DMS53 (cell line): ENCODE measurements at places on chromosomes 2 and 18.
A peak's percentile ranks its signal among the peaks of the same experiment; 100 is the strongest.

DNA sequence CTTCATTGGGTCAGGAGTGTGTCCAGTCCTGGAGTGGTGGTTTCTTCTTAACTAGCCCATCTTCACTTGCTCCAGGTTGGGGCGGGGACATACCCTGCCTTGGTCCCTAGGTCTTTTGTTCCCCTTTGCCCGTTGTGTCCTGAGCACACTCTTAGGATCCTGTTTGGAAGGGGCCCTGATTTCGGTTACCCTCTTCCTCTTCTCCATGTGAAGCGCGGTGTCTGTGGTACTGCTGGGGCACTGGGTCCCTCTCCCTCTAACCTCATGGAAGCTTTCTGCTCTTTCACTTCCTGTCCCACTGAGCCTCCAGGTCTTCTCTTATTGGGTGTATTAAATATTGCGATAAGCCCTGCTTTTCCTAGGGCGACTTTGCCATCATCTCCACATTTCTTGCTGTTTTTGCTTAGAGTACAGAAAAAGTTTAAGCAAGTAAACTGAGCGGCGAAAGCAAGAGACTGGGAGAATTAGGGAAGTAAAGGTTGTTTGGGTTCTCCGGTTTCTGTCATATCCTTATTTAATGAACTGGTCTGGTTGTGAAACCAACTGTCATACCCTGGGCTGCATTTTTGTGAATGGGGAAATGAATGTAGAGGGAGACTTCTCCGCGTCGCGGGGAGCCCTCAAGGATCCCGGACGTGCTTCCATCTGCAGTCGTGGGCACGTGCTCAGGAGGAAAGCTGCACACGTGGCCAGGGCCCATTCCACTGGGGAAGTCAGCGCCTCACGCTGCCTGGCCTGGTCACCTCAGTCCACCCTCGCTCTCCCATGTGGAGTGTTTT is 73.8 kb upstream of the B3GNT7 start:
- no peak for DNase-seq

DNA sequence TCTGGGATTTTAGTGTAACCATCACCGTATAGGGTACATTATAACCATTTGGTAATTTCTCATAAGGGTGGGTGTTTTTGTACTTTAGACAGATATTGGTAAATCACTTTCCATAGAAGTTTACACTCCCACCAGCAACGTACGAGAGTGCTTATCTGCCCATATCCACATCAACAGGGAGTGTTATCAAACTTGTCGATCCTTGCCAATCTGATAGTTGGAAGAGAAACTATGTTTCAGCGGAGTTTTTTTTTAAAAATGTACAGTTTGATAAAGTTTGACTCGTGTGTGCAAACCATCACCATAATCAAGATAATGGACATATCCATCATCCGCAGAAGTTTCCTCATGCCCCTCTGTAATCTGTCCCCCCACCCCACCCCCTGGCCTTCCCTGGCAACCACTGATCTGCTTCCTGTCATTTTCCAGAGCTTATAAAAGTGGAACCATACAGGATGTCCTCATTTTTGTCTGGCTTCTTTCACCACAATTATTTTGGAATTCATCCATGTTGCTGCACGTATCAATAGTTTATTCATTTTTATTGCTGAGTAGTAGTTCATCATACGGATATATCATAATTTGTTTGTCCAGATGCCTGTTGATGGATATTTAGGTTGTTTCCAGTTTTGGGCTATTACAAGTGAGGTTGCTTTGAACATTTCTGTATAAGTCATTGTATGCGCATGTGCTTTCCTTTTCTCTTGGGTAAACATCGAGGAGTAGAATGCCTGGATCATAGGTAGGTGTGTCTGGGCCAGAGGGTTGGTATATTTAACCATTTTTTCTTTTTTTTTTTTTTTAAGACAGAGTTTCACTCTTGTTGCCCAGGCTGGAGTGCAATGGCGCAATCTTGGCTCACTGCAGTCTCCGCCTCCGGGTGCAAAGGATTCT is 18.6 kb downstream of the GLI2 start:
- DNase-seq: no peak

DNA sequence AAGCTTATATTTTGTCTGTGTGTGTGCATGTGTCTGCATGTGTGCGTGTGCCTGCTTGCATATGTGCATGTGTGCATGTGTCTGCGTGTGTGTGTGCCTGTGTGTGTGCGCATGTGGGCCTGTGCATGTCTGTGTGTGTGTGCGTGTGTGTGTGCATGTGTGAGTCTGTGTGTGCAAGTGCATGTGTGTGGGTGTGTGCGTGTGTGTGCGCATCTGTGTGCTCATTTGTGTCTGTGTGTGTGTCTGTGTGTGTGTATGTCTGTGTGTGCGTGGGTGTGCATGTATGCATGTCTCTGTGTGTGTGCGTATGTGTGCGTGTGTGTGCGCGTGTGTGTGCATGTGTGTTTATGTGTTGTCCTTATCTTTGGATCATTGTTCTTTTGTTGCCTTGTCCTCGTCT is 56.8 kb downstream of the DSC3 start:
- no peak for DNase-seq

DNA sequence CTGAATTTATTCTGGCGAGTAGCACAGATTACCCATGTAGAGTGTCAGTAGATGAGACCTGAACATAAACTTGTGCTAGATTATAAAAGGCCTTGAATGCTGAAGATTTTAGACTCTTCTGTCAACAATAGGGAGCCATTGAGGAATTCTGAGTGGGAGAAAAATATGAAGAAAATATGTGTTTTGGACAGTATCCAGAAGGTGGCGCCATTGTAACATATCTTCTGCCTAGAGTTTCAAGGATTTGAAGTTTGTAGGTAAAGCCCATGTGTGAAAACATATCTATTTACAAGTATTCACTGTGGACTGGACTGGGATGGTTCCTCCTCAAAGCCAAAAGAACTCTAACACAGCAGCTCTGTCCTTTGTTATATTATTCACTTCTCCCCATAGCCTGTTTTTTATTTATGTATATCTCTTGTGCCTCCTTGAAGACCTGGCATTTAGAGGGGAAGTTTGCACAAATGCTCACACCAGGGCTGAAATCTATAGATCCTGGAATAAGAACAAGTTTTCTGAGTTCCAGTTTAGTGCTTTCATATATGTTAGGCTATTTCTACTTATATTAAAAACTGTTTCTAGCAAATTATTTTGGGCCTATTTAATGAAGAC is 124.9 kb downstream of the RDH14 start:
- DNase-seq: peak; percentile 74

GRCh38 chr2:21812766-21813165 is 689.0 kb downstream of the TDRD15 start:
- no peak for DNase-seq

- DNase-seq: peak; percentile 71
Observed at GRCh38 chr2:133421516-133422324, 146.5 kb downstream of the NCKAP5 start.

GRCh38 chr2:25229279-25230197 is 61.2 kb upstream of the POMC start:
- peak; percentile 17 for DNase-seq

DNA sequence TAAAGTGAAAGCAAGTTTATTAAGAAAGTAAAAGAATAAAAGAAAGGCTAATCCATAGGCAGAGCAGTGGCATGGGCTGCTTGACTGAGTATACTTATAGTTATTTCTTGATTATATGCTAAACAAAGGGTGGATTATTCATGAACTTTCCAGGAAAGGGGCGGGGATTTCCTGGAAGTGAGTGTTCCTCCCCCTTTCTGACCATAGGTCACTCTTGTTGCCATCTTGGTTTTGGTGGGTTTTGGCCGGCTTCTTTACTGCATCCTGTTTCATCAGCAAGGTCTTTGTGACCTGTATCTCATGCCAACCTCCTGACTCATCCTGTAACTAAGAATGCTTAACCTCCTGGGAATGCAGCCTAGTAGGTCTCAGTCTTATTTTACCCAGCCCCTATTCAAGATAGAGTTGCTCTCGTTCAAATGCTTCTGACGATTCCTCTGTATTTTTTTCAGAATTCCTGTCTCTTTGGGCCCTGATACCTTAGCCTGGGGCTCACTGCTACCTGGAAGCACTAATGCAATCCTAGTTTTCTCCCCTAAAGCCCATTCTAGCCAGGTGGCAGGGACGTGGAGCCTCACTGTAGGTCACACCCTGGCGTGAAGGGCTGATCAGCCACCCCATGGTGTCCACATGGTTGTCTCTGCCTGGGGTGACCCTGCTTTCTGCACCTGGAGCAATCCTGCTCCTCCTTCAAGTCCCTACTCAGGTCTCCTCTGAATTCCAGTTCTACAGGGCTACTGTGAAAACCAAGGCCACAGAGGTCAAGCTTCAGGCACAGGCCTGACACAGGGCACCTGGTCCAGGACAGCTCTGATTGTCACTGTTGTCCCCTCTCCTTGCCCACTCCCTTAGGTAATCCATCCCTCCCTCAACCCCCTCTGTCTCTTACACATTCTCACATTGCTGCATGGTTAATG is 6.0 kb upstream of the SLC35F6 start:
- peak; percentile 58 for DNase-seq

- DNase-seq: peak; percentile 98
Observed at GRCh38 chr2:127097471-127097765, 9.5 kb downstream of the BIN1 start.

- peak; percentile 19 for DNase-seq
Observed at GRCh38 chr2:59308108-59308507, 1067.0 kb upstream of the FANCL start.

- no peak for DNase-seq
Observed at GRCh38 chr18:55419947-55420664, 167.9 kb downstream of the TCF4 start.

- DNase-seq: peak; percentile 92
Observed at GRCh38 chr2:164913640-164914350, 41.5 kb downstream of the SLC38A11 start.

- DNase-seq: peak; percentile 22
Observed at GRCh38 chr2:187989925-187990623, 301.6 kb upstream of the GULP1 start.

- DNase-seq: no peak
Observed at GRCh38 chr18:4248686-4249085, 206.4 kb downstream of the DLGAP1 start.

DNA sequence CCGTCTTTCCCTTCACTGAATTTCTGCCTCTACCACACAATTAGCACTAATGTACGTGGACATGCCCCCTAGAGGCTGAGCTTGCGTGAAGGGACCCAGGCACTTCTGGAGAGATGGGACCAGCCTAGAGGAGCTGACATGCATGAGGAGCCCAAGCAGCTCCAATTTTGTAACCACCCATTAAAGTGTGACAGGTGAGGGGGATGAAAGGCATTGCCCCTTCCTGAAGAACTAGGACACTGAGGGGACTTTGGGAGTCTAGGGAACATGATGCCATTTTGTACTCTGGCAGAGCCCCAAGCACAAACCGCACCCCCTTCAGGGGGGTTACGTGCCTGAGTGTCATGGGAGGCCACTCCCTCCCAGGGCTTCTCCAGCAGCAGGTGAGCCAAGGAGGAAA is 63.6 kb downstream of the HNRNPLL start:
- no peak for DNase-seq

GRCh38 chr2:230737791-230738226 is 25.2 kb downstream of the CAB39 start:
- DNase-seq: peak; percentile 57

DNA sequence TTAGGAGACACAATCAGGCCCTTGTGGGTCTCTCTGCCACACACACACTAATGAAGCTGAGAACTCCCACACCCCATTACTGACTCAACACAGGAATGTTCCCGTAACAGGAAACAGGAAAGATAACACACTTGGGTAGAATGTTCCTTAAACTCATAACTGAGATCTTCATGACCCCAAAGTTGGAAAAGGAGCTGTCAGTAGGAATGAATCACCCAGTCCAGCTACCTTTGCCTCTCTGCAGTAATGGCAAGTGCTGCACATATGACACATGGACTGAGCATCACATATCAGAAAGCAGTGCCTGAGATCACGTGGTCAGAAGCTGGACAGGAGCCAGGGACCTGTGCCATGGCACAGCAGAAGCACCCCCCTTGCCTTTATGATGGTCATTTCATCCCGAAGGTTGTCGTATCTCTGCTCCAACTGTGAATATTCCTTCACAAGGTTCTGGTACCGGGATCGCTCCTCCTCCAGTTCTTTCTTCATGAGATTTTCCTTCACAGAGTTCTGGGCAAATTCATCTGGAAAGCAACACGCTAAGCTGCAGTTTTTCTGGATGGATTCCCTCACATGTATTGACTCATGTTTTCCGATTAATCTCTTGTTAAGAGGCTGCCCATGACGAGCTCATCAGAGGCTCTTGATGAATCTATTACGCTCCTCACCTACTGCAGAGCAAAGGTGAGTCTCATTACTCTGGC is 65.4 kb upstream of the ACAA2 start:
- no peak for DNase-seq

- no peak for DNase-seq
Observed at GRCh38 chr2:218238887-218239286, 21.9 kb downstream of the ARPC2 start.

DNA sequence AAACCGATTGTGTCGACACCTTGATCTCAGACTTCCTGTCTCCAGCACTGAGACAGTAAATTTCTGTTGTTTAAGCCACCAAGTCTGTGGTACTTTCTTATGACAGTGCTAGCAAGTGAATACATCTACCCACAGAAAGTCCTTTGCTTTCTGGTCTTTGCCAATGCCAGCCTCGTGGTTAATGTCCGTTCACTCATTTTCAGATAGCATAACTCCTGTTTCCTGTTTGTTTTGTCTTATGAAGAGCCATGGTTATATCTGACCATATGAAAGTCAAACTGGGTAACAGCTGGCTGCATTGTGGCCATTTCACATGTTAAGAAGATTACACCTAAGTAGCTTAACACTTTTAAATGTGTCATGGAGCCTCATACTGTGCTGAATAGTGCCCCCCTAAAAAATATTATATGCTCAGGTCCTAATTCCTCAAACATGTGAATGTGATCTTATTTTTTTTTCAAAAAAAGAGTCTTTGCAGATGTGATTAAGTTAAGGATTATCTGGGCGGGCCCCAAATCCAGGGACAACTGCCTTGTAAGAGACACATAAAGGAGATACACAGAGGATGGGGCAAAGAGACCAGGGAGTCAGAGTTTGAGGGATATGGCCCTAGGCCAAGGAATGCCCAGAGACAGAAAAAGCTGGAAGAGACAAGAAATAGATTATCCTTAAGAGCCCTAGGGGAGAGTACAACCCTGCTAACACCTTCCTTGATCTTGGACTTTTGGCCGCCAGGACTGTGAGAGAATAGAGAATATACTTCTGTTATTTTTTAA is 118.0 kb downstream of the KCNE4 start:
- DNase-seq: peak; percentile 52

GRCh38 chr2:215370112-215370965 is 58.5 kb downstream of the ATIC start:
- peak; percentile 6 for DNase-seq

GRCh38 chr2:120973196-120973595 is 237.5 kb downstream of the GLI2 start:
- DNase-seq: no peak

- DNase-seq: peak; percentile 80
Observed at GRCh38 chr2:230987137-230988020, 8.5 kb upstream of the SPATA3 start.
